Calu3 (cell line): ENCODE measurements at places on chromosomes 11 and 22.

DNA sequence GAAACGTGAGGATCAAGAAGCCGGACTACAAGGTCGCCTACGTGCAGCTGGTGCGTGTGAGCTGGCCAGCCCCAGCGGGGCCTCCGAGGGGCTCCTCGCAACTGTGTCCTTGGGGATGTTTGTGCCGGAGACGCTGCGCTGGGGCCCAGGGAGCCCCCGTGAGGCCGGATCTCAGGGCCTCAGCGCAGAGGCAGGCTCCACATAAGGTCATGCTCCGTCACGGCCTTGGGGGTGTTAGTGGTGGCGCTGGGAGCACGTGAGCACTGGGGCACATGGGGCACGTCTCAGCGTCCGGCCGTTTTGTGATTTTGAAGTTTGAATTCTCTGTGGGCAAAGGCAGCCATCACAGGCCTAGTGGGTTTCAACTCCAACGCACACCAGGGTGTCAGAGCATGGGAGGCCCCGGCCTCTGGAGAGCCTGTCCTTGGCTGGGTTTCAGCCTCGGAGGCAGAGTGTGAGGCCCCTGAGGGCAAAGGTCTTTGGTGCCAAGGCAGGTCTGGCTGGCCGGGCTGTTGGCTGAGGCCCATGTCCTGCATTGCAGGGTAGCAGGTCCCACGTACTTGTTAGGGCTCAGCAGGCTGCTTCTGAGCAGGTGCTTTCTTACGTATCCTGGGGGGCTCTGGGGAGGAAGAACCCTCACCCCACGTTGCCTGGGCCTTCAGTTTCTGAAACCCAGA lies 5.8 kb downstream of the MRPL23 start:
- DNase-seq = no peak
- no peak overlapping the region for H3K27ac ChIP-seq
- no peaks in the 10 kb centered on the region for H3K36me3 ChIP-seq
- H3K27me3 ChIP-seq = no peaks in the 10 kb centered on the region
- H3K4me1 ChIP-seq = no peaks in the 10 kb centered on the region
- H3K4me3 ChIP-seq = no peak overlapping the region

DNA sequence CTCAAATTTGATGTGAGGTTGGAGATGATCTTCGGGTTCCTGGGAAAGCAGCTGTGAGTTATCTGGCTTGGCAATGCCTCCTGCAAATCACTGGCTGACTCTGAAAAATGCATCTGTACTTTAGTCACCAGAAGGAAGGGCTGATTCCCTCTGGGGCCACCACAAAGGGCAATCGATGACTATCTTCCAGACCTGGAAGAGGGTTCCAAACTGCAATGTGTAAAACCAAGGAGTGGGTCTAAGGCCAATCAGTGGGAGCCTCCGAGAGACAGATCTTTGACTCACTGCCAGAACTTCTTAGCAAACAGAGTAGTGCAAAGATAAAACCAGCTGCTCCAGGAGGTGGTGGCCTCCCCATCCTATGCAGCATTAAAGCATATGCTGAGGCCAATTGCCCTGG lies 29.1 kb upstream of the PAK1 start:
- no peaks in the 10 kb centered on the region for H3K36me3 ChIP-seq
- DNase-seq = no peak
- no peak overlapping the region for H3K27ac ChIP-seq
- H3K27me3 ChIP-seq = peaks cover 67% of the 10 kb centered on the region
- H3K4me3 ChIP-seq = no peak overlapping the region

- H3K4me1 ChIP-seq = peaks cover 19% of the 10 kb centered on the region
- no peak overlapping the region for H3K4me3 ChIP-seq
- H3K36me3 ChIP-seq = no peaks in the 10 kb centered on the region
Measured at GRCh38 chr11:10673501-10674062, 20.0 kb downstream of the IRAG1 start.

DNA sequence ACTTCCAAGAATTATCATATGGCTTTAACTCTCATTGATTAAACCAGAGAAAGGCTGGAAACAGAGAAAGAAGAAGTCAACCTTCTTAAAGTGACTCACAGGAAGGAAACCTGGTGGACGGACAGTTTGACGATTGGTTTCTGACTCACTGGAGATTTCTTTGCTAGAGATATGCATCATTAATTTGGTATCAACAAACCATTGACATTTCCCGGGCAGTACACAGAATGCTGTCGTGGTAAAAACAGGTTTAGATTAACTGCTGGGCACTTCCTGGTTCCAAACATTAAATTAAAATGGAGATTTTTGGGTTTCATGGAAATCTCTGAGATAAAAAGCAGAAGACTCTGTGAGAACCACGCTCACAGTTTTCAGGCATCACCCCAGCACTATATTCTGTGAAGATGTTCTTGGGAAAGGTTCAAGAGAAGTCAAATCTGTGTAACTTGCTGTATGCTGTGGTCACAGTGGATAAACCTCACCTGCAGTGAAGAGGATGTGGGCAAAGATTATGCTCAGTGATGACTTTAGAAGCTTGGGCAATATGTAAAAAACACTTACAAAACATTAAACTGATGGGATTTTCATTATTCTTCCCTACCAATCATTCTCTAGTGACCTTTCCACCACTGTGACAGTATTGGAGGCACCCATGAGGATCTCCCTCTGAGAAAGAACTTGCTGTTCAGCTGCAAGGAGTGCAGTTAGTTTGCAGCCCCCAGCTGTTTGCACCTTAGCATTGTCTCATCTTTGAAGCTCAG lies 61.1 kb upstream of the CD44 start:
- peaks cover 40% of the 10 kb centered on the region for H3K4me1 ChIP-seq
- no peak overlapping the region for H3K4me3 ChIP-seq
- H3K27me3 ChIP-seq = no peaks in the 10 kb centered on the region
- H3K36me3 ChIP-seq = peaks cover 5% of the 10 kb centered on the region

- H3K4me1 ChIP-seq = peaks cover 11% of the 10 kb centered on the region
- H3K27me3 ChIP-seq = no peaks in the 10 kb centered on the region
- no peaks in the 10 kb centered on the region for H3K36me3 ChIP-seq
- H3K27ac ChIP-seq = no peak overlapping the region
- H3K4me3 ChIP-seq = no peak overlapping the region
Measured at GRCh38 chr11:108866781-108867180, 201.9 kb downstream of the DDX10 start.

GRCh38 chr11:73236205-73236765 lies 18.2 kb downstream of the P2RY2 start:
- H3K4me1 ChIP-seq = peaks cover 19% of the 10 kb centered on the region
- no peak overlapping the region for H3K27ac ChIP-seq
- no peak for DNase-seq
- H3K36me3 ChIP-seq = no peaks in the 10 kb centered on the region

- H3K36me3 ChIP-seq = no peaks in the 10 kb centered on the region
- no peak overlapping the region for H3K4me3 ChIP-seq
- H3K27ac ChIP-seq = no peak overlapping the region
- DNase-seq = no peak
- H3K27me3 ChIP-seq = no peaks in the 10 kb centered on the region
Measured at GRCh38 chr11:24295360-24295759, 201.5 kb upstream of the LUZP2 start.

DNA sequence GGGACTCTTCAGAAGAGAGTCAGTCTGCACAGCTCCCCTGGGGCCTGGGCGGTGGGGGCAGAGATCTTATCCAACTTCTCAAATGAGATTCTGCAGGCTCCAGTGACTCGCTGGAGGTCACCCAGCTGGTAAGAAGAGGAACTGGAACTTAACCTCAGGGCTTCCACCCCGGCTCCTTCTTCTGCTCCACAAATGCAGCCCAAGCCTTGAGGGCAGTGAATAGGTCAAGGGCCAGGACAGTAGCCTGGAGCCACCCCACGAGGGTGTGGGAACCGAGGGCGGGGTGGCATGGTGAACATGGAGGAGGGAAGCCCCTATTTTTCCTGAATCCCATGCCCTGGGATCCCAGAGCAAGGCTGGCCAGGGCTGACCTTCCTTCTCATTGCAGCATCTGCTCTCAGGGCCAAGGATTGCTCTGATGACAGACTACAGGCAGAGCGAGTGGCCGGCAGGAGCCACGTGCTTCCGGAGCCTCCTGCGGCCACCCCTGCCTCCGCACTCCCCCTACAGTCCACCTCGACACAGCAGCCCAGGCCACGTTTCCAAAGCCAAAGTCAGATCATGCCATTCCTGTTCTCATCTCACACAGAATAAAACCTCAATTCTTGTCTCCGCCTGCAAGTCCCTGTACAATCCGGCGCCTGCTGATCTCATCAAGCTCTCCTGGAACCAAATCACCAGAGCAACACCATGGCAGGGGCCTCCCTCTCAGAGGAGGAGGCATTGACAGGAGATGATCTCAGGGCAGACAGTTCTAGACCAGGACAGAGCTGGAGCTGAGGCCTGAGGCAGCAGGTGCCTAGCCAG lies 21.1 kb upstream of the UPK3A start:
- H3K4me1 ChIP-seq = peaks cover 10% of the 10 kb centered on the region
- no peak overlapping the region for H3K4me3 ChIP-seq
- H3K27ac ChIP-seq = peak overlapping the region; percentile 32
- H3K27me3 ChIP-seq = no peaks in the 10 kb centered on the region
- DNase-seq = peak; percentile 81
- peaks cover 8% of the 10 kb centered on the region for H3K36me3 ChIP-seq

DNA sequence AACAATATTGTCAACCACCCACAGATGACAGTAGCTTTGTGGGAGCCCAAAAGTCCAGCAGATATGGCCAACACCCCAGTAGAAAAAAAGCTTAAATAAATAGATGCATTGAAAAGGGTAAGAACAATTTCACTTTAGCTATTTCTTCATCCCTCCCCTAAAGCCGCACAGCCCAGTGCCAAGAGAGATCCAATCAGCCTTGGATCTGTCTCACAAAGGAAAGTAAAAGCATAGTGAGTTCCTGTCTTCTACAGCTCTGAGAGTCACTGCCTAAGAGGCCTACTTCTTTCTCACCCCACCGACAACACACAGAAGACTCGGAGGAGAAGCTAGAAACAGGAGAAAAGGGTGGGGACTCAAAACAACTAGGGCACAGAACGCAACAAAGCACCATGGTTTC lies 196.4 kb downstream of the SBF2 start:
- H3K4me3 ChIP-seq = no peak overlapping the region
- no peak overlapping the region for H3K27ac ChIP-seq
- H3K27me3 ChIP-seq = no peaks in the 10 kb centered on the region
- no peaks in the 10 kb centered on the region for H3K4me1 ChIP-seq

DNA sequence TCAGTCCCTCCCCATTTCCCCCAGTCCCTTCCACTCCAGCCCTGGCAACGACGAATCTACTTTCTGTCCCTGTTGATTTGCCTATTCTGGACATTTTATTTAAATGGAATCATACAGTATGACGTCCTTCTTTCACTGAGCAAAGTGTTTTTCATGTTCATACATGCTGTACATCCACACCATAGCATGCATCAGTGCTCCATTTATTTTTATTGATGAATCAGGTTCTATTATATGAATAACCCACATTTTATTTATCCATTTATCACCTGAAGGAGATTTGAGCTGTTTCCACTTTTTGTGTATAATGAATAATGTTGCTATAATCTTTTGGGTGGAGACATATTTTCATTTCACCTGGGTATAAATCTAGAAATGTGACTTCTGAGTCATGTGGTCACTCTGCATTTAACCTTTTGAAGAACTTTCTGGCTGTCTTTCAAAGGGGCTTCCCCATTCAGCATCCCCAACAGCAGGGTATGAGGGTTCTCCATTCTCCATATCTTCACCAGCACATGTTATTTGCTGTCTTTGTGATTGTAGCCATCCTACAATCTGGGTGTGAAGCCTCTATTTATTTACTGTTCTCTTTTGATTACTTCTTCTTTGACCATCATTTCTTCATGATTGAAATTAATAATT lies 531.7 kb downstream of the ETS1 start:
- no peak overlapping the region for H3K27ac ChIP-seq
- H3K4me1 ChIP-seq = peaks cover 46% of the 10 kb centered on the region
- peaks cover 9% of the 10 kb centered on the region for H3K36me3 ChIP-seq
- no peak overlapping the region for H3K4me3 ChIP-seq
- H3K27me3 ChIP-seq = no peaks in the 10 kb centered on the region

GRCh38 chr22:45069925-45070324 lies 60.1 kb upstream of the PHF21B start:
- DNase-seq = no peak
- peaks cover 100% of the 10 kb centered on the region for H3K27me3 ChIP-seq
- peaks cover 12% of the 10 kb centered on the region for H3K4me1 ChIP-seq
- H3K36me3 ChIP-seq = peaks cover 4% of the 10 kb centered on the region
- no peak overlapping the region for H3K4me3 ChIP-seq

DNA sequence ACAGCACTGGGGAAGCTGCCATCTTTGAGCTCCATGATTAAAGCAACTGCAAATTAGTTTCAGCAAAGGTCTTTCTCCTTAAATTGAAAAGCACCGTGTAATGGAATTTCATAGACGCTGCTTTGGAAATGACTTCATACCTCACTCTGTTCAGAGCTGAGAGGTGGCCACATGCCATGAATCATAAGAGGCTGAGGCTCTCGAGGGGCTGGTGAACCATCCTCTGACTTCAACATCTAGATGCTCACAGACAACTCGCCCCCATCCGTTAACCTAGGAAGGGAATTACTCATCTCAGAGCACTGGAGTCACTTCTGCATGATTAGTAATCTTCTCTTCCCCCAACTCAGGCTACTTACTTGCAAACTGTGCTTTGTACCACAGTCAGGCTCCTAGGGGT lies 122.3 kb downstream of the RCN1 start:
- no peak for DNase-seq
- no peaks in the 10 kb centered on the region for H3K36me3 ChIP-seq
- H3K4me1 ChIP-seq = no peaks in the 10 kb centered on the region
- no peak overlapping the region for H3K4me3 ChIP-seq
- no peak overlapping the region for H3K27ac ChIP-seq

- no peaks in the 10 kb centered on the region for H3K4me1 ChIP-seq
- H3K36me3 ChIP-seq = no peaks in the 10 kb centered on the region
- no peak overlapping the region for H3K27ac ChIP-seq
- H3K27me3 ChIP-seq = no peaks in the 10 kb centered on the region
- DNase-seq = no peak
- no peak overlapping the region for H3K4me3 ChIP-seq
Measured at GRCh38 chr11:128262463-128263345, 324.7 kb downstream of the ETS1 start.

GRCh38 chr22:22936180-22936914 lies 48.7 kb downstream of the IGLL5 start:
- peaks cover 87% of the 10 kb centered on the region for H3K27me3 ChIP-seq
- H3K27ac ChIP-seq = no peak overlapping the region
- H3K4me3 ChIP-seq = no peak overlapping the region
- peaks cover 6% of the 10 kb centered on the region for H3K36me3 ChIP-seq
- no peaks in the 10 kb centered on the region for H3K4me1 ChIP-seq

DNA sequence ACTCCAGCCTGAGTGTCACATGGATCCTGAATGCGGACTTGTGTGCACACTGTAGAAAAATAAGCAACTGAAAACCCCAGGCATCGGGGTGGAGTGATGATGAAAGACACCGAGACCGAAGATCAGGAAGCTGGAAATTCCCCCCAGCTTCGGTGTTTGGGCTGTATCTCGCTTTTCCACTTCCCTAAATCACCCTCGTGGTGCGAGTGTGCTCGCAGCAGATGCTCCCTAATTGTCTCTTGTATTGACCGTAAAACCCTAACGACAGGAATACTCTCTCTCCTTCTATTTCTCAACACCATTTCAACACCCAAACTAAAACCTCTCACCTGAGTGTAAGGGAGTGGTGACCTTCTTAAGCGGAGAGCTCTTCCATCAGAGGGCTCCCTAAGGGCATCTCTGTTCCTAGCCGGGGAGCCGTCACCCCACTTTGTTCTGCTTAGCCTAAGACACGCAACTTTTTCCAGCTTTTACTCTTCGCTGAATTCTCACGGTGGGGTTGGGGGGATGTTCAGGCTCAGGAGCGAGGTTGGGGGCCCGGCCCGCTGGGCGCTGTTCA lies 635 bp upstream of the GRK3 start:
- peaks cover 48% of the 10 kb centered on the region for H3K27me3 ChIP-seq
- peaks cover 24% of the 10 kb centered on the region for H3K4me1 ChIP-seq
- DNase-seq = no peak
- peak overlapping the region; percentile 62 for H3K27ac ChIP-seq
